ENCODE measurements at places on chromosomes 1 and 21.

- DNase-seq = no peak
Measured at GRCh38 chr1:221228594-221228993, 349.4 kb downstream of the HLX start.

DNA sequence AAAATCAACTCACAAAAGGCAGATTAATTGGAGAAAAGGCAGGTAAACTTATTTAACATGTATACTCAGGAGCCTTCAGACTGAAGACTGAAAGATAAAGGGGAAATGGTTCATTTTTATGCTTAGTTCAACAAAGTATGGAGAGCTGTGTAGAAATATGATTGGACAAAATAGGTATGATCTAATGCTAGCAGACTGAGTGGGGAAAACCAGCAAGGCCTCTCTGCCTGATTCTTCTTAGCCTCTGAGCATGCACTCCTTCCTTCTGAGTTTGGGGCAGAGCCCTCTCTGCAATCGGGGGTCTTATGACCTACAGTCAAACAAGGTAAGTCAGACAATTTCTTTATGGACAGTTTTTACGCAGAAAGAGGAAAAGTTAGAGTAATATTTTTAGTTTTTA, 38.8 kb upstream of the SUCO start:
- no peak for DNase-seq

DNA sequence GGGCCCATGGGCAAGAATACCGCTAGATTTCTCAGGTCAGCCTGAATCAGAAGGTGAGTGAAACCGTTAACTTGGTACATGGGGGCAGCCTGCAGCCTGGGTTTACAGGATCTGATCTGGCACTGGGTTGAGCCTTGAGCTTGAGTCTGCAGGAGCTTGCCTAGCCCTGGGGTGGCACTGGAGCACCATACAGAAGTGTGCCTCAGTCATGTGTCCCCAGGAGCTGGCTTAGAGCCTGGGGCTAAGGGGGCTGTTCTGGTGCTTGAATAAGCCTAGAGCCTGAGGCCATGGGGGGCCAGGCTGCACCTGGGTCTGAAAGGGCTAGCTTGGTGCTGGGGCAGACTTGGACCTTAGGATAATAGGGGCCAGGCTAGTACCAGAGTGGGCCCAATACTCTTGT, 457.2 kb upstream of the PBX1 start:
- DNase-seq = no peak

- no peak for DNase-seq
Measured at GRCh38 chr1:219529116-219529515, 83.8 kb downstream of the ZC3H11B start.

- DNase-seq = no peak
Measured at GRCh38 chr1:61293197-61293596, 210.8 kb downstream of the NFIA start.

DNA sequence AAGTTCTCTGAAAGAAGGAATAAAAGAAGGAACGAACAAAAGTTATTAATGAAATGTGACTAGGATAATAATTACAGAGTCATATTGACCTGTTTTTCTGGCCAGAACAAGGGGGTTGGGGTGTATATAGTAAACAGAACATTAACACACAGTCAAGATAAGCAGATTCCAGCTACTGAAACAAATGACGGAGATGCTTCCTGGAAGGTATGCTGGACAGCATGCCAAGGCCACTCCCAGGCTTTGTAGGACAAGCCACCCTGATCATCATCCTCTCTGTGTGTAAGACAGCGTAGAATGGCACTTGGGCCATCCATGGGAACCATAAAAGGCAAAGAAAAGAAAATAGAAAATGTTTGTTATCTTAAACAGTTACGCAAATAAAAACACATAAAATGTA, 120.7 kb downstream of the TGFBR3 start:
- no peak for DNase-seq

- DNase-seq = peak; percentile 49
Measured at GRCh38 chr1:150613061-150613920, 16.1 kb downstream of the ENSA start.

- DNase-seq = no peak
Measured at GRCh38 chr21:28758042-28758882, 234.4 kb downstream of the LTN1 start.

- no peak for DNase-seq
Measured at GRCh38 chr1:36871146-36871971, 163.0 kb downstream of the GRIK3 start.

DNA sequence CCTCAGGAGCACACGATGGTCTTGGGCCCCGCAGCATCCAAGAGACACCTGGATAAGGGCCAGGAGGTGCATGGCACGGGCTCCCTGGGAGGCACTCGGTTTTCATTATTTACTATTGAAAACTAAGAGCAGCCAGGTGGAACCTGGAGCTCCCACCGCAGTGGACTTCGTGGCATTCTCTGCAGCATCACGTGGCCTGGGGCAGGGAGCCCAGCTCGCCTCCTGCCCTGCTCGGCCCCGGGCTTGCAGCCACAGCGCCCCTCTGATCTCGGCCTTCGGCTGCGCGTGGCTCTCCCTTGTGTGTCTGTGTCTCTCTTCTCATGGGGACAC, 121.6 kb downstream of the SIK1 start:
- DNase-seq = no peak

- no peak for DNase-seq
Measured at GRCh38 chr1:189429610-189430009, 1048.1 kb downstream of the BRINP3 start.

- DNase-seq = no peak
Measured at GRCh38 chr1:223847781-223848345, 2.1 kb upstream of the TP53BP2 start.

GRCh38 chr1:71461416-71461815, 380.6 kb upstream of the ZRANB2 start:
- DNase-seq = no peak

- DNase-seq = no peak
Measured at GRCh38 chr1:40703316-40703715, 11.8 kb downstream of the NFYC start.

- peak; percentile 65 for DNase-seq
Measured at GRCh38 chr1:54671985-54672608, 30.5 kb downstream of the MROH7 start.

GRCh38 chr1:54439550-54440223, 33.5 kb upstream of the SSBP3 start:
- no peak for DNase-seq

GRCh38 chr21:29235714-29236197, 63.0 kb upstream of the BACH1 start:
- DNase-seq = no peak

DNA sequence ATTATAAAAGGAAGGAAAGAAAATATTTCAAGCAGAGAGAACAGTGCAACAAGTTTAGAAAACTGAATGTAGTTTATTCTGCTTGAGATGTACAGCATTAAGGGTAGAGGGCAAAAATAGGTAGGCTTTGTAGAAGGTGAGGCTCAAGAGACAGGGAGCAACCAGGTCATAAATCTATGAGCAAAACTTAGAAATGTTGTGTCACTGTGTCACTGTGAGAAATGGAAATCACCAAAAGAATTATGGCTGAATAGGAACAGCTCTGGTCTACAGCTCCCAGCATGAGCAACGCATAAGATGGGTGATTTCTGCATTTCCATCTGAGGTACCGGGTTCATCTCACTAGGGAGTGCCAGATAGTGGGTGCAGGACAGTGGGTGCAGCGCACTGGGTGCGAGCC, 53.6 kb downstream of the TNFSF4 start:
- no peak for DNase-seq

- DNase-seq = no peak
Measured at GRCh38 chr21:29372063-29372802, 73.5 kb downstream of the BACH1 start.

- no peak for DNase-seq
Measured at GRCh38 chr1:91613595-91613994, 112.9 kb downstream of the CDC7 start.

DNA sequence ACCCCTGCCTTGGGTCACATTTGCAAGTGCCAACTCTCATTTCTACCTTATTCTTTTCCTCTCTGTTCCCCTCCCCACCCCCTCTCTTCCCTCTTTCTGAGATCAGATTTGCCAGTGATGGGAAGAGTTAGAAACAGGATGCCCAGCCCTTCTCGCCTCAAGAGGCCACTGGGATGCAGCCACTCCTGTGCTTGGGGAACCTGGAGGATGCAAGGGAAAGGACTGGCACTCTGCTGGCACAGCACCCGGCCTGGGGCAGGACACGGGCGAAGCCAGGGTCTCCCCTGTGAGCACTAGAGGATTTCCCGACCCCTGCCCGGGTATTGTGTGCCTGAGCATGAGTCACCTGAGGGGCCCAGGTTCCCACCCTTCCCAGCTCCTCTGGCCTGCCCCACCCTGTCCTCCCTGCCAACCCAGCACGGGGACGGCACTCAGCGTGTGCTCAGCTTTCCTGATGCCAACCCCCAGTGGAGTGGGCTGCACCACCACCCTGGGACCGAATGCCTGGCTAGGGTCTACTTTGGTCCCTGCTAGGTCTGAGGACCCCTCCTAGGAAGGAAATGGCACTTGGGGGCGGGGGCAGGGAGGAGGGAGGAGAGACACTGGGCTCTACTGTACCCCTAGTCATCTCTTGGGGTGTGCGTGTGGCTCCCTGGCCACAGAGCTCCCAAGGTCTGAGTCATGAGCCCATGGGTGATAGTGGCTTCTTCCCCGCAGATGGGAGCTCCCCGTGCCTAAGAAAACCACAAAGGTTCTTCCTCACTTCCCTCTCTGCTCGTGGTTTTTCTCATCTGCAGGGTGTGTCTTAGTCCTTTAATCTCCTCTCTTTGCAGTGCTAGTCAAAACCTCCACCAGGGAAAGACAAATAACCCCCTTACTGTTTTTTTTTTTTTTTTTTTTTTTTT, 12.4 kb downstream of the LMNA start:
- DNase-seq = no peak

GRCh38 chr1:7450838-7451237, 320.3 kb upstream of the VAMP3 start:
- DNase-seq = no peak

- no peak for DNase-seq
Measured at GRCh38 chr21:43967981-43968380, 44.1 kb upstream of the TRAPPC10 start.

DNA sequence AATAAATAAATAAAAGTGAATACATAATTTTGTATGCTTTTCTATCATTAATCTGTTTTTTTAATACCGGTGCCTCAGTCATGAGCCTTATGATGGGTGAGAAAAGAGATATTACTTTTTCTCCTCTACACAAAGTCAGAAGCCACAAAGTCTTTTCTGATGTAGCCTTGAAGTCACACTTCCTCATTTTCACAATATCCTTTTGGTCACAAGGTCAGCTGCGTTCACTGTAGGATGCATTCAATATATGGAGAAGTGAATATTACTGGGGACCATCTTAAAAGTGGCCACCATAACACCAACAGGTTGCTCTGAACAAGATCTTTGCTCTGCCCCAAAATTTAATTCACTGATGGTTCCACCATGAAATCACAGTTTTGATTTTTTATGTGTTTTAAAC, 83.3 kb upstream of the TNR start:
- DNase-seq = no peak

GRCh38 chr21:37005548-37006485, 685 bp upstream of the RIPPLY3 start:
- DNase-seq = no peak

- DNase-seq = no peak
Measured at GRCh38 chr1:53956308-53957168, 10.4 kb downstream of the LRRC42 start.

- no peak for DNase-seq
Measured at GRCh38 chr1:203168256-203168786, 7.3 kb downstream of the MYBPH start.

- DNase-seq = no peak
Measured at GRCh38 chr21:35743571-35743970, 316.8 kb downstream of the SETD4 start.

- no peak for DNase-seq
Measured at GRCh38 chr1:18819986-18820790, 39.3 kb downstream of the TAS1R2 start.

GRCh38 chr1:151581921-151582320, 29.9 kb upstream of the SNX27 start:
- DNase-seq = no peak

DNA sequence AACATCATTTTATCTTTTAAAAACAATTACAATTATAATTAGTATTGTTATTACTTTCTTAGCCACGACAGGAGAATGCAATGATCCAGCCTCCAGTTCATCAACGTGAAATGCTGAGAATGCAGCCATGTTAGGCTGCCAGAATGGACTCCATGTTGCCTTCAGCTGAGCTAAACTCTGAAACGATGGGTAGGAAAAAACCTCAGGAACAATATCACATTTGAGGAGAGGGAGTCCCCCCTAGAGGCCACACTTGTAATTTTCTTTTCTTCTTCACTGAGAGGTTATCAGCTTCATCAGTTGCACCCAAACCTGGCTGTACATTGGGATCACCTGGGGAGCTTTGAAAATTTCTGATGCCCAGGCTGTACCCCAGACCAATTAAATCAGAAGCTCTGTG, 34.6 kb upstream of the DNAH14 start:
- DNase-seq = no peak

DNA sequence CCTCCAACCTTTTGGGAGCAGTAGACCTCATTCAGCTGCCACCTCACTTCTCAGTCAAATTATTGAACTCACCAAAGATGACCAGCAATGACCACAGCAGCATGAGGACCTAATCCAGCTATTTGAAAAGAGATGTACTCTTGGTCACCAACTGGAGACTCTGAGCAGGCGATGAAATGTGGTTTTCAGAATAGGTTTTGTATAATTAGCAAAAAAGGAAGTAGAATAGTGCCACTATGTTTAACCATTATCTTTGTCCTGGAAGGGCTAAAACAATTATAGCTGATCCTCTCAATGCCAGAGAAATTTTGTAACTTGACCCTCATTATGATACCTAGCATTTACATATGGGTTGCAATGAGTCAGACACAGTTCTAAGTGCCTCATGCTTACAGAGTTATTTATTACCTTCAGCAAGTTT, at the start of gene FCRL2:
TSS of gene FCRL2 (minus strand) at position 162 of the 421 bp plus-strand sequence. CDS start at position 103, 59 bp downstream.
- DNase-seq = no peak

DNA sequence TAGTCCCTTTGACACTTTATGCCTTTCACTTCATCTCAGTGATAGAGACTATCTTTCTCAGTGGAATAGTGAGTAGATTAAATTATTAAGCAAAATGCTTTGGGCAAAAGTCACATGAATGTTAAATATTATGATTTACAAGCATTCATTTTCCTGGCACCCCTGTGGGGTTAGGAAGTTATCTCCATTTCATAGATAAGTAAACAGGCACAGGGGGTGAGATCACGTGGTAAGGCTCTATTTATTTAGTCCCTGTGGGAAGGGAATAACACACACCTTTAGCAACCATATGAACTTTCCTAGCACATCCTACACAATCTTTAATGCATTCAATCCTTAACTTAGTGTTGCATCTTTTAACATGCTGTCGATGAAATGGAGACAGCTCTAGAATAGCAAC, 12.3 kb downstream of the PSMB2 start:
- no peak for DNase-seq

DNA sequence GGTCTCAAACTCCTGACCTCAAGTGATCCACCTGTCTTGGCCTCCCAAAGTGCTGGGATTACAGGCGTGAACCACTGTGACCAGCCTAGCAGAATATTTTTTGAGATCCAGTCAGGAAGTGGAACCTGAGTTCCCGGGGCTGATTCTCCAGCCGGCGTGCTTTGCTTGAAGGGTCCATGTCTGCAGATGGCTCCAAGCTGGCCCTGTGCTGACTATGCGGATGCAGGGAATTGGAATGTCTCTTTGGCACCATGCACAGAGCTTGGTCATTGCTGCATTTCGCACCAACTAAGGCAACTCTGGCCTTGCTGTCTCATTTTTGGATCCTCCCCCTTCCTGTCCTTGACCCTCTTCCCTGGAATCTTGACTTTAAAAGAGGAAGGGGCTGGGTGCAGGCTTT, 28.1 kb downstream of the ARHGEF10L start:
- DNase-seq = no peak
